Esophagus squamous epithelium (tissue), 5 donors: ENCODE measurements at places on chromosomes 3 and 15.

DNA sequence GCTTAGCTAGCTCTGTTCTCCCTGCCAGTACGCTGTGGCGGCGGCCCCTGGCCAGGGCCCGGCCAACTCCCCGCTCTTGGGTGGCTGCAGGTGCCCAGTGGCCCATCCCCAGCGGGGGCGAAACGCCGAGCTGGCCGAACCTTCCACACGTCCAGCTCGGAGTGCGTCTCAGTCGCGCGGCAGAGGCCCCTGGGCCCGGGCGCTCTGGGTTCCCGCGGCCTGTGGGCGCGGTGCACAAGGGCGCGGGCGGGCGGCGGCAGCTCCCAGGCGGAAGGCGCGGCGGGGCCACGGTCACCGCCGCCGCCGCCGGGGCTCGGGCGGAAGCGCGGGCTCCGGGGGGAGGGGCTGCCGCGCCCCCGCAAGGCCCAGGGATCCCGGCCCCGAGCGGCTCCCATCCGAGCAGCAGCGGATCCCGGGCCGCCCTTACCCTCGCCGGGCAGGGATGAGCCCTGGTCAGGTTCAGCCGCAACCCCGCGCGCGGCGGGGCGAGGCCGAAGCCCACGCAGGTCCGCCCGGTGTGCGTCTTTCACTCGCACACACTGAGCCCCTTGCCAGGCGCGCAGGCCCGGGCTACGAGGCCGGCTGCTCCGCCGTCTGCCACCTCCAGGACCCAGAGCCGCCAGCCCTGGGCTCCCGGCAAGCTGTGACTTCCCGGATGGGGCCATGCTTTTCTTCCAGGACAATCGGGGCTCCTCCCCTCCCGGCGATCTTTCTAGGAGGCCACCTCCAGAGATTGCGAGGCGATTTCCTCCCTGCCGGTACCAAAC is 54.2 kb downstream of the CCDC54 start:
- DNase-seq = peak; percentile 5

GRCh38 chr3:186922790-186923189 is 7.5 kb upstream of the ST6GAL1 start:
- DNase-seq = no peak

- no peak for DNase-seq
Measured at GRCh38 chr15:63339836-63340235, 41.8 kb downstream of the CA12 start.

DNA sequence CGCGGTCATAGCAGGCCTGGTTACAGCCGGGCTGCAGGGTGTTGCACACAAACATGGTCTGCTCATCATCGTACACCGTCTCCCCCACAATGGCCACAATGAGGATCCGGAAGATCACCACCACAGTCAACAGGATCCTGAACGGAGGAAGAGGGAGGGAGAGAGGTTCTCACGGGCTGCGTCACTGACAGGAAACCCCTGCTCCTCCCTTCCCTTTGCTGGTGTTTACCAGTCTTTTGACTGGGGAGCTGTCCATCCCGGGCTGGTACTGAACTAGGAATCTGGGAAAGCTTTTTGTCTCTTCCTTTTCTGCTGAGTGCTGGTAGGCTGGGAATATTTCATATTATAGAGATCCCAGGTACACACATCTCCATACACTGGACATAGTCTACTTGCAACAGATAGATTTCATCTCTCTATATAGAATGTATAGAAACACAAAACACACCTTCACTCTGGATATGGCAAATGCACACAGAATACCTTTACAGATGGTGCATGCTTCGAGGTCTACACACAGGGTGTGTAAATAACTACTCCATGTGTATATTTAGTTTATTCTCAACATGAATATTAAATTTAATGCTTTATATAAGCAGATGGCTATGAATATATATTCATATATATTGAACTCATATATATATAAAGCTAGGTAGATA is 1.4 kb downstream of the GJD2 start:
- DNase-seq = no peak

DNA sequence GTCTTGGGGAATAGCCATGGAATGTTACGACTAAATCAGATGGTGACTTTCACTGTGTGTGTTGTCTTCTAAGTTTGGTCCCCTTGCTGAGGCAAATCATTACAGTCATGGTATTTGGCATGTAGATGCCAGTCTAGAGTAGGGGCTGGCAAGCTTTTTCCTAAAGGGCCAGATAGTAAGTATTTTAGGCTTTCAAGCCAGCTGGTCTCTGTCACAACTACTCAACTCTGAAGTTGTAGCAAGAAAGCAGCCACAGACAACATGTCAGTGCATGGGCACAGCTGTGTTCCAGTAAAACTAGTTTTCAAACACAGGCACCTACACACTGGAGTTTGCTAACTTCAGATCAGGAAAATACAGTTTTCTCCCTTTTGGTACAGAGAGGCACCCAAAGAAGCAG is 39.3 kb downstream of the CCR3 start:
- DNase-seq = no peak

DNA sequence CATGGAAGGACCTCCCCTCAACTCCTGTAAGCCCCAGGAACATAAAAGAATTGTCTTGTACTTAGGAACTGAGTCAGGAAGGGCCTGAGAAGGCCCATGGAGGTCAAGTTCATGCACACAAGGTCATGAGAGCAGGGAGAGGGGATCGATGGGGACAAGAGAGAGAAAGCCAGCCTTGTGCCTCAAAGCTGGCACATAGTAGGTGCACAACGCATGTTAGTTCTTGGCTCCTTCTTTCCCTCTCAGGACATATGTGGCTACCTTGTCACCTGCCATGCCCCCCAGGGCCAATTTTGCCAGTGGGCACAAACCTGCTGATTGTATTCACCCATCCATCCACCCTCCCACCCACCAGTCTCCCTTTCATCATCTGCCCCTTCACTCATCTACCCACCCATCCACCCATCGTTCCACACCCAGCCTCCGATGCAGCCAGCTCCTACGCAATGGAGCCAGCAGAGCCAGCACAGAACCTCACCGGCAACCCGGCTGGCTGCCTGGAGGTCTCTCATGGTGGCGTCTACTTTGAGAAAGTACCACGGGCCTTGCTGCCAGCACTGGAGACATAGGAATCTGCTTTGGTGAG is 52.4 kb upstream of the INSYN1 start:
- no peak for DNase-seq

- no peak for DNase-seq
Measured at GRCh38 chr3:192953926-192954325, 36.3 kb upstream of the MB21D2 start.

- no peak for DNase-seq
Measured at GRCh38 chr3:197258168-197258755, 40.1 kb downstream of the DLG1 start.

- no peak for DNase-seq
Measured at GRCh38 chr15:48554112-48554511, 91.4 kb downstream of the FBN1 start.

DNA sequence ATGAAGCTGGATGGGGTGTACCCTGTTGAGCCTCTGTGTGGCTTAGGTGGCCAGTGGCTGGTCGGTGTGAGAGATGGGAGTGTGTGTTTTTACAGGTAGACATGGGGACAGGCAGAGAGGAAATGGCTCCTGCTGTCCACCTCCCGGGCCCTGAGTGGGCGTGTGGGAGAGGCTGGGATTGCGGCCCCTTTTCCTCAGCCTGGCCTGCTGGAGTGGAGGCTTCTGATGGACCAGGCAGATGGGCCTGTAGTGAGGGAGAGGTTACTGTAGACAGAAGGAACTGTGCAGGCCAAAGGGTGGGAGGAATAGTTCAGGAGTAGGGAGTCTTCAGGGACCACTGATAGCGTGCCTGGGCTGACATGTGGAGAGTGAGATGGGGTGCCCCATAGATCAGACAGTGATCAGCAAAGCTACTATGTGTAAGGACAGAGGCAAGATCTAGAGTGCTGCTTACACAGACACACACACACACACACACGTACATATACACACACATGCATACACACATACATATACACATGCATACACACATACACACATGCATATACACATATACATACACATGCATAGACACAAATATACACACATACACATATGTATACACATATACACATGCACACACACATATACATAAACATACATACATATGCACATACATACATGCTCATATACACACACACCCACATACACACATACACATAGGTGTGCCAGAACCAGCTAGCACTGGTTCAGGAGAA is 26.4 kb downstream of the ACAA1 start:
- no peak for DNase-seq

DNA sequence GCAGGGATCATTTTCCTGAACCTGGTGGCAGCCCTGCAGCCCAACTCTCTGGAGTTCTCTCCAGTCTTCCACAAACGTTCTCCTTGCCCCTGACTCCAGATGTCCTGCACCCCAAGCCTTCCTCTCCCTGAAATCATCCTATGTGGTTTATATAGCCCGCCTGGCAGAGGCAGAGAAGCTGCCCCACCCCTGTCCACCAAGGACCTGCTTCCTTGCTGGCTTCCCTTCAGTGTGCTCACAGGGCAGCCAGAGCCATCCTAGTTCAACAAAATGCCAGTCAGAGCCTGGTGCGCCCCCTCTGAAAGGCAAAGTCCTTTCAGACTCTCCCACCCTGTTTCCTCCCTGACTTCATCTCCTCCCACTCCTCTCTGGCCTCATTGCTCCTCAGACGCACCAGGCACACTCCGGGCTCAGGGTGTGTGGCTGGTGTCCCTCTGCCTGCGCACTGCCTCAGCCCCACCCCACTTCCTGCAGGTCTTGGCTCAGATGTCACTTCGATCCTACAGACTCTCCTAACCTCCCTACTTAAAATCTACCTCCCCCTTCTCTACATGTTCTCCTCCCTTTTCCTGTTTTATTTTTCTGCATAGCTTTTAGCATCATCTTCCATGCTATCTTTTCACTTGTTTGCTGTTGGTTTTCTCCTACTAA is 5.9 kb downstream of the KBTBD13 start:
- no peak for DNase-seq

GRCh38 chr3:9690451-9691450 is 12.9 kb upstream of the CPNE9 start:
- no peak for DNase-seq

- no peak for DNase-seq
Measured at GRCh38 chr3:31252216-31253185, 280.2 kb upstream of the STT3B start.

- no peak for DNase-seq
Measured at GRCh38 chr3:171446301-171446700, 13.9 kb downstream of the TNIK start.

- no peak for DNase-seq
Measured at GRCh38 chr15:96737408-96737807, 406.9 kb downstream of the NR2F2 start.

- DNase-seq = no peak
Measured at GRCh38 chr3:142027735-142028134, 121.6 kb downstream of the TFDP2 start.

DNA sequence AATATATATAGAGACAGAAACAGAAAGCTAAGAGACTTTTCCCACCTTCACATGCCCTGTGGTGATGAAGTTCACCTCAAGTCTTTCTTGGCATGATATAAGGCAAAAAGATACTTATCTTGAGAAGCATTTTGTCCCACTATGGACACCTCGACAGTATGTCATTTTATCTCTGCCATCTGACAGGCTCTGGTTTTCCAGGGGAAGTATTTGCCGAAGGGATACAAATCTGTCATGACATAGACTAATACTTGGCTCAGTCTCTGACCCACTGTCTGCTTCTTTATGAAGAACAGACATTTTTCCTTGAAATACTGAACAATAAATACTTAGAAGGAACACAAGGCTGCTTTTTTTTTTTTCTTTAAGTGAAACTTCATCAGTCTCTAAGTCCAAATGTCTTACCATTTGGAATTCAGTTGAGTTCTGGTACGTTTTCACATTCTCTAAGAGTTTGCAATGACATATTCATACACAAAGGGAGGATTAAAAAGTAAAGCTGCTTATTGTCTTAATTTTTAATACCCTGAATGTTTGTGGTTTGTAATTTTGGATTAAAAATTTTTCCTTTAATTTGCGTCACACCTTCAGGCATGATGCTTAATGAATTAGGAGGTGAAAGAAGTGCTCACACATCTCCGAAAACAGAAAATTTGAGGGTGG is 87.8 kb upstream of the LMOD3 start:
- no peak for DNase-seq

- DNase-seq = no peak
Measured at GRCh38 chr15:63114465-63114864, 7.2 kb upstream of the LACTB start.

- no peak for DNase-seq
Measured at GRCh38 chr15:69583626-69584025, 131.0 kb downstream of the RPLP1 start.

- DNase-seq = no peak
Measured at GRCh38 chr3:150217691-150218090, 190.4 kb upstream of the TSC22D2 start.

DNA sequence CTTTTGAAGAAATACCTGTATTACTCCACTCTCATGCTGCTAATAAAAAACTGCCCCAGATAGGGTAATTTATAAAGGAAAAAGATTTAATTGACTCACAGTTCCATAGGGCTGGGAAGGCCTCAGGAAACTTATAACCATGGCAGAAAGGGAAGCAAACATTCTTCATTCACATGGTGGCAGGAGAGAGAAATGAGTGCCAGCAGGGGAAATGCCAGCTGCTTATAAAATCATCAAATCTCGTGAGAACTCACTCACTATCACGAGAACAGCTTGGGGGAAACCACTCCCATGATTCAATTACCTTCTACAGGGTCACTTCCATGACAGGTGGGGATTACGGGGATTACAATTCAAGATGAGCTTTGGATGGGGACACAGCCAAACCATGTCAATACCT is 18.7 kb downstream of the MFSD1 start:
- no peak for DNase-seq

GRCh38 chr15:69275933-69276560 is 22.7 kb upstream of the PAQR5 start:
- no peak for DNase-seq

GRCh38 chr15:78889000-78889399 is 16.3 kb downstream of the MORF4L1 start:
- DNase-seq = no peak

- no peak for DNase-seq
Measured at GRCh38 chr15:64580696-64581407, 120.5 kb downstream of the ZNF609 start.

DNA sequence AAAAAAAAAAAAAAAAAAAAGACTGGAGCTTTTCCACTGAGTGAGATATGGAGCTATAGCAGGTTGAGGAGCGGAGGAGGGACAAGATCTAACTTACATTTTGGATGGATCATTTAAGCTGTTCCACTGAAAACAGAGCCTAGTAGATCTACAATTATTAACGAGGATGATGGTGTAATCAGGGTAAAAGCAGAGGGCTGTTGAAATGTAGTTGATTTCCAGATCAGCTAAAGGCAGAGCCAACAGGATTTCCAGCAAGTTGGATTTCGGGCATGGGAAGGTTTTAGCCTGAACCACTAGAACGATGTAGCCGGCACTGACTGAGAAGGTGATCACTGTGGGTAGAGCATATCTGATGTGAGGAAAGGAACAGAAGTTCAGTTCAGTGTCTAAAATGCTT is 360.7 kb downstream of the EPHB1 start:
- DNase-seq = no peak

DNA sequence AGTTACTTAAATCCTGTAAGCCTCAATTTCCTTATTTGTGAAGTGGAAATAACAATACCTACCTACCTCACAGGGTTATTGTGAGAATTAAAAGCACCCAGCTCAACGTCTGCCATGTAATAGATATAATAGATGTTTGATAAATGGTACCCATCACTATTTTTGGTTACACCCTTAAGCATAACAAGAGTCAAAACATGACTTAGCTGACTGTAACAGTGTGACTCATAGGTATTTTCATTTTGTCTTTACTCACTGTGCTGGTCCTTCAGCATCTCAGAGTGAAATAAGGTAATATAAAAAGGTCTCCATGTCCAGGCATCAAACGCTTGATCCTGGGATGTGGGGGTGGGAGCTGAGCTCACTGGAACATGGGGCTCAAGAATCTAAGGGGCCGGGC is 3.1 kb downstream of the CPLX3 start:
- DNase-seq = no peak

GRCh38 chr3:71395470-71395869 is 188.1 kb downstream of the FOXP1 start:
- no peak for DNase-seq
